ENCODE measurements at places on chromosomes 1 and 21.
A peak's percentile ranks its signal among the peaks of the same experiment; 100 is the strongest.

- no peak for DNase-seq
Measured at GRCh38 chr1:231786126-231786525, 159.5 kb downstream of the DISC1 start.

DNA sequence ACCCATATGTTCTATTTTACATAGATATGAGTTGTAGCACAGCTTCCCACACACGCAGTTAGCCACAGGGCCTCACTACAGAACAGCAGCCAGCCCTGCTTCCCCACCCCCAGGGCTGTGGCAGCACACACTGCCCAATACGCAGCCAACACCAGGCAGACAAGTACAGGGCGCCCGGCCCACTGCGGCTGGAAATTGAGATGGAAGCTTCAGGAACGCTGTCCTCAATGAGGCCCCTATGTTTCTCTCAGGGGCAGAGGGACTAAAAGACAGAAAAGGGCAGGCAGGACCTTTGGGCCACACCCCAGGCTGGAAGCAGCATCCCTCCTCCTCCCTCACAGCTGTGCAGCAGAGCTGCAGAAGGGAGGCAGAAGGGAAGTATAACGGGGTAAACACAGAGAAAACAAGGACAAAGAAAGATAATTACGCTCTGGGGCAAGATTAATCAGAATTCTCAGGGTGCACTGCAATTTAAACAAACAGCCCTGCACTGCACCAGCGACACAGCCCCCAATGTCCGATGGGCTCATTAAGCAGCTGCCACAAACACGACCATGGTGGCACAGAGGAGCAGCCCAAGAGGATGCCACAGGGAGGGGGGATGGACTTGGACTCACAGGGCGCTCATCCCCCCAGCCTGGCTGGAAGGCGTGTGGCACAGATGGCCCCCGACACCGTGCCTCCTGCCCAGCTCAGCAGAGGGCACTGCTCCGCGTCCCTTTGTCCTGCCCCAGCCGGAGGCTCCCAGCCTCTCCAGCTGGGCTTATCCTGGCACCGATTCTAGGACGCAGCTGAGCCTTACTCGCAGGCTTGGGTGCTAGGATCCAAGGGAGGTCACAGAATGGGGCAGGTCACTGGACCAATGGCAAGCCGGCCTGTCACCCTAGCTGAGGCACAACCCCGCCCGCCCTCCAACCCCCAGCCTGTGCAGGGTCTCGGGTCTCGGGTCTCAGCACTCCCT lies 14.2 kb downstream of the WDR4 start:
- DNase-seq: no peak

GRCh38 chr21:25283720-25284119 lies 323.6 kb downstream of the MRPL39 start:
- DNase-seq: peak; percentile 19

DNA sequence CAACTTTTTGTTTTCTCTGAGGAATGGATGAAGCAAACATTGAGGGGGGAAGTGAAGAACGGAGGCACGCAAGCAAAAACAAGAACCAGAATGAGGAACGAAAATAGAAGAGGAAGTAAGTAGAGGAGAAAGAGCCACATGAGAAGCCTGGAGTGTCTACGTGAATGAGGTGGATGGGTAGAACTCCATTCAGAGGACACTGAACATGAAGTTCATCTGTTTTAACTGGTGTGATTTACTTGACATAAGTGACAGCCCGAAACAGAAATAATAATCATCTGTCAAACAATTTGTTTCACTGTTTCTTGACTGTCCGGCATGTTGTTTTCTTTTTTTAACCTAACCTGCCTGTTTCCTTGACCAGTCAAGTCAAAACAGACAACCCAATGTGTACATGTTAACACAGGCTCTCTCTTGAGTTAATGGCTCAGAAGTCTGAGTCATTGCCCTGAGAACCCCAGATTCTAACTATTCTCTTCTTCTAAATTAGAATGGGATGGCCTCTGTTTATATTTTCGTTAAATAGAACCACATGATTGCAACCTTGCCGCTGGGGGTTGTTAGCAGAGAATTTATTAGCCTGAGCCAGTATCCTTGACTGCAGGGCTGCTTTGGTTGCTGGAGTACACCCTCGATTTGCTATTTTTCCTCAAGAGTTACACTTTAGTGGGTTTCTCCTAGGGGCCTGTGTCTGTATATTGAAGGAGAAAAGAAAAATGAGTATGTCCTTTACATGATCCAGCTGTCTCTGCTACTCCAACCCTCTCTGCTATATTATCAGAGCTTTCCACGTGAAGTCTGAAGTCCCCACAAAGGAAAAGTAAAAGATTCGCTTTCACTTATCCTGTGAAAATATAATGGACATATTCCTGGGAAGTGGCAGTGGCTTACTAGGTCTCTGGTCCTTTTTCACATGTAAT lies 151.7 kb downstream of the ZC3H11B start:
- no peak for DNase-seq

Measured in hematopoietic multipotent progenitor cell treated with erythropoietin and hydrocortisone succinate and interleukin-3 and kit ligand, for 8 days (in vitro differentiated cells).